Cortex of kidney (tissue), 1 donor: ENCODE measurements at places on chromosomes 16 and 17.

DNA sequence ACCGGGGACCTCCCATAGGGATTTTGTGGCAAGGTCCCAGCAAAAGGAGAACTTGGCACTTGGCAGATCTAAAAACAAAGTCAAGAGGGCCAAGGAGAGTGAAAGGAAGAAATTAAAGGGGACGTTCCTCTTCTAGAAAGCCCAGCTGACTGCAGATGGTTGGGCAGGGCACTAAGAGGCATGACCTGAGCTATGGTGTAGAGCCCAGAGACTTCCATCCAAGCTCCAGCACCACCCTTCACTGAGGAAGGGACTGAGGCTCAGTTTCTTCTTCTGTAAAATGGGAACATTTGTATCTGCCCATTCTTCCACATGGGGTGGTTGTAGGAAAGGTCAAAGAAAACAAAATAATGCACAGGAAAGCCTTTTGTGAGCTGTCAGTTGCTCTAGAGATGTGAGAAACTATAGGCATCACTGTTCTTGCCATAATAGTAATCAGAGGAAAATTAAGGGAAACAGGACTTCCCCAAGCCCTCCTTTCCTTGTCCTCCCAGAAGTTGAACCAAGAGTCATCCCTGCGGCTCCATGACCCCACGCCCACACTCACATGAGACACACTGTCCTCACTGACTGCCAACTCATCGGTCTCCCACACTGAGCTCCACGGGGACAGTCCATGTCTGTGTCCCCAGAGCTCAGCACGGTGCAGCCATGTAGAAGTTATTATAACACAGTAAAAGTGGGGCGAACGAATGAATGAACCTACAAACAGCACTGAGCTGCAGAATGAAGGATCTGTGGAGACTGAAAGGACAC lies 10.4 kb downstream of the CD300LF start:
- DNase-seq = no peak

DNA sequence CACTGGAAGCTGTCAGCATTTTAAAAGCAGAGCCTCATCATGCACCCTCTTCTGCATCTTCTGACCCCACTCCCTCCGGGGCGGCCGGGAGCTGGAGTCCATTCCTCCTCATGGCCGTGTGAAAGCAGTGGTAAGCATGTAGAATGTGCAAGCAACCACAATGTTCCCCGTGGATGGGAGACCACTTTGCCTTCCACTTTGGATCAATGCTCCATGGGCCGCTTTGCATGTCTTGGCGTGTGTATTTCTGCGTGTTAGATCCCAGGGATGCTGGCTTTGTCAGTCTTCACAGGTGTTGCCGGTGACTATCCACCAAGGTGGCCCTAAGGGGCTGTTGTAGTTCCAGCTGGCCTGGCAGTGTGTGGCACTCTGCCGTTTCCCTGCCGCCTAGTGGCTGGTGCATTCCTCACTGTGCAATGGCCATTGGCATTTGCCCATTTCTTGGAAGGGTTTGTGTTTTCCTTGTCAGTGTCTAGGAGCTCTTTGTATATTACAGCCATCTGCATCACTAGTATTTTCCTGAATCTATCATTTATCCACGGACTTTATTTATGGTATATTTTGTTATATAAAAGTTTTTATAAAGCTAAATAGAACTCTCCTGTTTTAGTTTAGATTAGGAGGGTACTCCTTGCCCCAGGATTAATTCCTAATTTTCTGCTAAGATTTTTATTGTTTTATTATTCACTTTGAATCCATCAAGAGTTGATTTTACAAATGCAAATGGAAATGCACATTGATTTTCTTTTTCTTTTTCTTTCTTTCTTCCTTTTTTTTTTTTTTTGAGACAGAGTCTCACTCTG lies 5.8 kb upstream of the ALDH3A1 start:
- DNase-seq = no peak

- no peak for DNase-seq
Observed at GRCh38 chr17:11668618-11669017, 70.3 kb downstream of the DNAH9 start.

DNA sequence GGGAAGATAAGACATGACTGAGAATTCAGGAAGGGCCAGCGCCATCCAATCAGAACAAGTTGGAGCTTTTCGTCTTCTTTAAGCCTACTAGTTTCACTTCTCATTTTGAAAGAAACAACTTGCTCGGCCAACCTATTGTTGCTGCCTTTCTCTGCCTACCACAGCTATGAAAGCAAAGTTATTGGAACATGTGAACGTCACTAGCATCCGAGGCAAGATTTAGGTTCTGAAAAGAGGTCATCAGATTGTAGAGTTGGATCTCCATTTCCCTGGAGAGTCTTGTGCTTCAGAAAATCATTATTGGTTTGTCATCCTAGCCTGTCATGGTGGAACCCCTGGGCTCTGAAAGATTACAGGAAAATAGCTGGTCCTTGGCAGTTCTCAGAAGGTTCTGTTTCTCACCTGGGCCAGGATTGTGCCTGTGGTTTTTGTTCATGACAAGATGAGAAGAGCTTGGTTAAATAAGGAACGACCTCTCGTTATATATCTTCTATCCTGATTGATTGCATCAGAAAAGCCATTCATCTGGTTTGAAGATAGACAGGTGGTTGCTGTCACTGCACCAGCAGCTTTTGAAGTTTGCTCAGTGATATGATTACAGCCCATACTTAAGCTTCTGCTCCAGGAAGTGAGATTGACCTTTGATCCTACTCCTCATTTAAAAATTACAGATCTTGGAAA lies 25.3 kb downstream of the CDH13 start:
- DNase-seq = no peak

- DNase-seq = no peak
Observed at GRCh38 chr16:14223632-14224031, 152.5 kb downstream of the MRTFB start.

DNA sequence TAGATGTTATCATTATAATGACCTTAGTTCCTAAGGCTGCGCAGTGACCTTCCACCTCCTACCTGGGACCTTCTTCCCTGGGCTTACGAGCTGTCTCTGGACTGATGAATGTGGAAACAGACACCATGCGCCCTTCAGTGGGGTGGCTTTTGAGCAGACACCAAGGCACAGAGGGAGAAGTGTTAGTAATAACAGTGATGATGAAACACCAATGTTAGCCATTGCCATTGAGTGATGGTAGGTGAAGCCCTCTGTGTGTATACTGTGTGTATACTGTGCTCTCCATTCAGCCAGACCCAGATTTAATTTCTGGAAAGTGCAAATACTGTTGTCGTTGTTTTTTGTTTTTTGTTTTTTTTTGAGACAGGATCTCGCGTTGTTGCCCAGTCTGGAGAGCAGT lies 44.5 kb downstream of the CLEC16A start:
- no peak for DNase-seq

DNA sequence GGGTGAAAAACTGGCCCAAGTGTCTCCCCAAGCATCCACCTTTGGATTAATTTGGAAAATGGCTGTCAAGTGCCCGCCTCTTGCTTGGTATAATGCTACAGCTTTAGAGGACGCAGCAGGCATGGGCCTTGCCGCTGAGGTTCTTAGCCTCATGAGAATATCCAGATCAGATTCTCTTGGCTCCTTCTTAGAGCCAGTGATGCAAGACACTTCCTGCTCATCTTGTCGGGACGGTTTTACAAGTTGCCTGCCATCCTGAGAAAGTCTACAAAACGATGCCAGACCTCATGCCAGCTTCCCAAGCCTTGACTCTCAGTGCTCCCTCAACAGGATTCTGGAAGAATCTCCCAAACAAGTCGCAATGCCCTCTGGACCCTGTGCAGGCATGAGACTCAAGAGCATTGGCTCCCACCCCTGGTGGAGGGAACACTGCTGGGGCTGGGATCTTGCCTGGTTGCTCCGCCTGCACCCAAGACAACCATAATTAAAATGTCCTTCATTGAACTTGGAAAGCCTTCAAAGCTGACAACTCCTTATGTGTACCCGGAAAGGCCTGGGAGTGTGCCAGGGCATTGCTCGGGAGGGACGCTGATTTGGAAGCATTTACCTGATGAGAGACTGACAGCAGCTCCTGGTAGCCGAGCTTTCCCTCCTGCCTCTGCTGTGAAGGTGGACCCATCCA lies 25.8 kb upstream of the STH start:
- DNase-seq = no peak

- no peak for DNase-seq
Observed at GRCh38 chr17:81523402-81524038, 4.7 kb upstream of the FSCN2 start.

- no peak for DNase-seq
Observed at GRCh38 chr16:851871-852270, 51.3 kb upstream of the GNG13 start.

DNA sequence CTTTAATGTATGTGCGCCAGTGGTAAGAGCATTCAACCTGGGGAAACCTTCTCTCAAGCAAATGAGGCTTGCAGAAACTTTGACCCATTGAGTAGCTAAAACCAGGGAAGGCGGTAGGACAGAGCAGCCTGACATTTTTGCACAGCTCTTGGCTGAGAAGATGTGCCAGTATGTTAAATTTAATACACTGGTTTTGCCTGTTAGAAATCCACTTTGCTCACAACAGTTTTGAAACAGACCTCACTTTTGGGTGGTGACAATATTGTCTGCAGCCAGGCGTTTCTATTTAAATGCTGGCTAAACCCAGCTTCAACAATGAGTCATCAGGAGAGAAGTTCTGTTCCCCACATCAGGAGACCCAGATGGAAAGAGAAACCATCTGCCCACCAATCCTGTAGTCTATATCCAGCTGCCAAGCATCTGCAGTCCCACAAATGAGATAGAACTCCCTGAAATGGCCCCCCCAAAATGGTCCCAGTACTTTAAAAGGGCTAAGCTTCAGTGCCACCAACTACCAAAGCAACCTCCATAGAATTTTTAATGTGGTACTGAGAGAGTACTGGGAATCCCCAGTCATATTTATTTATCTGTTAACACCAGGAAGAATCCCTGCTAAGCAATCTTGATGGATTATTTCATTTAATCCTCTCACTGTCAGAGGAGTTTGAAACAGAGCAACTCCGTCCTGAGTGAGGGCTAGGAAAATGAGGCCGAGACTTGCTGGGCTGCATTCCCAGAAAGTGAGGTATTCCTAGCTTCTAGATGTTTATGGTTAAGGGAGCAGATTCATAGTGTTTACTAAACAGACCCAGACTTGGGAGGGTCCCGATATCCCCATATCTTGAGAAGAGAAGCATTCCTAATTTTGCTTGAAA lies 29.0 kb upstream of the CLEC3A start:
- no peak for DNase-seq

DNA sequence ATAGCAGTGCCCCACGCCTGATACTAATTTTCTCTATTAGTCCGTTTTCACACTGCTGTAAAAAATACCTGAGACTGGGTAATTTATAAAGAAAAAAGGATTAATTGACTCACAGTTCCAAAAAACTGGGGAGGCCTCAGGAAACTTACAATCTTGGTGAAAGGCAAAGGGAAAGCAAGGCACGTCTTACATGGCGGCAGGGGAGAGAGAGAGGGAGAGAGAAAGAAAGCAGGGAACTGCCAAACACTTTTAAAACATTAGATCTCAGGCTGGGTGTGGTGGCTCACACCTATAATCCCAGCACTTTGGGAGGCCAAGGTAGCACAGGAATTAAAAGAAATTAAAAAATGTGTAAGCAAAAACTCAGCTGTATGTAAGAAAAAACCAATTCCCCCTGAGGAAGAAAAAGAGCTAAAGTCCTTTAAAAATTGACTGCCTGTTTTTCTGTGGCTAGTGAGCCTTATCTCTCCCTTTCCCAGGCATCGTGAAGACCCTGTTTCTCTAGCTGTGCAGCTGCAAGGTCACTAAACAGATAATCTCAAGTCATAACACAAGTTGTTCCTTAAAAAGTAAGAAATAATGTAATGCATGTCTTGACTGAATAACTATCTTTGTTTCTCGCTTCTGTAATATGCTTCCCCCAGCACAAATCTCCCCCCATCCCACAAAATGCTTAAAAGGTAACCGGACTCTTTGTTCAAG lies 14.0 kb downstream of the ZSCAN10 start:
- no peak for DNase-seq

DNA sequence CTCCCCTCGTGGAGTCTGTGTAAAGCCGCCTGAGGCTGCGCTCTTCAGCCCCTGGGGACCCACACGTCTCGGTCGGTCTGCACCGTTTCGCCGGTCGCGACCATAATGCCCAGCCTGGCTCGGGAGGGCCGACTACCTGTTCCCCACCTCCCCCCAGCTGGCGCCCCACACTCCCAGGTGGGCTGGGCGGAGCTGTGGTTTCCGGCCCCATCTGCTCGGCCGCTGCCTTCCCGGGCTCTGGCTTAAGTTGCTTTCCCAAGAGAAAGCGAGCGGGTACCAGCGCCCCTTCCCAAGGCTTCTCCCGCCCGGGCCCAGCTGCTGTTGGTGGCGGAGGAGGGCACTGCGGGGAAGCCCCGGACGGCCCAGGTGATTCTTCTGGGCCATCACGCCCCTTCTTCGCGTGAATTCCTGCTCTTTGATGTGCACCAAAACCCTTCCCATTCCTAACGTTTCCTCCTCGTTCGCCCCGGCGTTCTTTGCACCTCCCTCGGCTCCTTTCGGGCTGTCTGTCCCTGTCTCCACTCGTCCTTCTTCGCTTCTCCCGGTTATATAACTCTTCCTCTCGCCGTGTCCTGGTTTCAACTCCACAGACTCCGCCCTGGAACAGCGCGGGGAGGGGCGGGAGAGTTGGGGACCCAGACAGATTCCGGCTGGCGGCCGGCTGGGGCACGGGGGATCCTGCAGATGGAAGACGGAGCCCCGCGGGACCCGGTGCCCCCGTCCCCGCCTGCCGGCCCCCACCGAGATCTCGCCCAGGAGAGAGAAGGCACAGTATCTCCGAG lies 2.0 kb downstream of the KDM6B start:
- DNase-seq = no peak

GRCh38 chr17:81927653-81928543 lies at the start of gene MAFG:
MAFG (minus strand) TSS chr17:81927735; CDS start chr17:81923185, 4,550 bp downstream.
- DNase-seq = no peak
